ENCODE measurements at places on chromosomes 13 and 19.

GRCh38 chr13:46667687-46668281, 114.8 kb downstream of the LRCH1 start:
- DNase-seq = no peak

GRCh38 chr19:55179606-55180484, at the start of gene SYT5:
Gene SYT5 (minus strand): TSS chr19:55180289. CDS start chr19:55179041, 1,248 bp downstream.
- DNase-seq = no peak

- DNase-seq = no peak
Observed at GRCh38 chr19:49415102-49415809, 8.0 kb downstream of the PTH2 start.

- DNase-seq = no peak
Observed at GRCh38 chr13:49399801-49400472, 43.9 kb downstream of the CAB39L start.

DNA sequence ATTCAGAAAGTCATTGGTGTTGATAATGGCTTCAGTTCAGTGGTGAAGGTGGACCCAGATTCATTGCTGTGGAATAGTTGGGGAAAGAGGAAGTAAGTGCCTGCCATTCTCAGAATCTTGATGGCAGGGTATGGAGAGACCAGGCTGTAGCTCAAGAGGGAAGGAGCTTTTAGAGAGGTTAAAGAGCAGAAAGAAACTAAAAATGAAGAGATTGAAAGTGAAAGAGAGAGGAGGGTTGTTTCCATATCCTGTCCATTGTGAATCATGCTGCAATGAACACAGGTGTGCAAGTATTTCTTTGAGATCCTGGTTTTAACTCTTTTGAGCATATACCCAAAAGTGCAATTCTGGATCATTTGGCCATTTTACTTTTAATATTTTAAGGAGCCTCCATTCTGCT, 12.5 kb downstream of the GJB6 start:
- no peak for DNase-seq
